ENCODE measurements at places on chromosomes 5 and 9.

- DNase-seq: no peak
These were observed 2.4 kb upstream of the VAV2 start for GRCh38 chr9:133994353-133995011.

DNA sequence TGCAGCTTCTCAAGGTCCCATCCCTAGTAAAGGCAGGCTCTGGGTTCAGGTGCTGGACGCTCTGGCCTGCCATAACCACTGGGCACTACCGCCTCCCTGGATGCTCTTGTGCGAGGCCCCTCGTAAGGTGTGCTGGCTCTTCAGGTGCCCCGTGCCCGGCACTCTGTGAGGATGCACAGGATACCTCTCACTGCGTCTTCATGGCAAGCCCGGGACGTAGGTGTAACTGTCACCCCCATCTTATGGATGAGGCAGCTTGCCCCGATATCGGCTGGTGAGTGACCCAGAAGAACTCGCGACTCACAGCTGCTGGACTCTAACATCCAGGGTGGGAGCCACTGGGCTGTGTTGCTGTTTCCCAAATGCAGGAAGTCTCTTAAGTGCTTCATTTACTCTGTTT lies 79.0 kb downstream of the GTF3C4 start:
- DNase-seq: no peak

- no peak for DNase-seq
These were observed 134.0 kb downstream of the PARP8 start for GRCh38 chr5:50800410-50800809.

DNA sequence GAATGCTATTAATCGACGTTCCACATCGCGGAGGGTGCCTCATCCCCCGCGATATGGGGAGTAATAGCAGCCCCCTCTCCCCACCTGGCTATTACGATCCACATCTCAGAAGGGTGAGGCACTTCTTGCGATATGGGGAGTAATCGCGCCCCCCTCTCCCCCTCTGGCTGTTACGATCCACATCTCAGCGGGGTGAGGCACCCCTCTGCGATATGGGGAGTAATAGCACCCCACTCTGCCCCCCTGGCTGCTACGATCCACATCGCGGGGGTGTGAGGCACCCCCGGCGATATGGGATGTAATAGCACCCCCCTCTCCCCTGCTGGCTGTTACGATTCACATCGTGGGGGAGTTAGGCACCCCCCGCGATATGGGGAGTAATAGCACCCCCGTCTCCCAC lies 128.5 kb downstream of the TMEM38B start:
- no peak for DNase-seq

DNA sequence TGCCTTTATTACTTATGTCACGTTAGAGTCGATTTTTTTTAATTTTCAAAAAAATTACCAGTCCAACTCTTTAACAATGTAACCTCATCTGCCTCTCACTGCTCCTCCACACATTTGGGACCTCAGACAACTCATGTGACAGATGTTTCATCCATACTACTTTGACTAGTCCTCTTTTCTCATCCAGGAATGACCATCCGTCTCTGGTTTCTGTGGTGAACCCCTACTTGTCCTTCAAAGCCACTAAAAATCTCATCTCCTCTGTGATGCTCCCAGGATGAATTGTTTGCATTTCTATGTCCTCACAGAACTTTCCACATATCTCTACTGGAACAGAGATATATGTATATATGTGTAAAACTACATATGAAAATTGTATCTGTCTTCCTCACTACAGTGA lies 149.8 kb upstream of the ZNF462 start:
- DNase-seq: no peak

DNA sequence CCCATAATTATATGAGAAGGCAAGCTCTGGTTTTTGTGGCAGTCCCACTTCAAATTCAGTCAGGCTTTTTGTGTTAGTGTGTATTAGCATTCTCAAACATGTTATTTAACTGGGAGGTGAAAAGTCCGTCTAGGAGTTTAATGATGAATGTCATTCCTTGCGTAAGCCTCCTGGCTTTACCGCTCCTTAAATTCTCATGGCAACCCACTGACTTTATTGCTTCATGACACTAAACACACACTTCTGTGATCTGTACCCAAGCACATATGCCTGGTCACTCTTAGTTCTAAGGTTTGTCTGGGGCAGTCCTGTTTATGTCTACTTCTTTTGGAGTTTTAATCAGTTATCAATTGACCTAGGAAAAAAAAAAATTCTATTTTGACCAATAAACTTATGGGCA lies 677.9 kb upstream of the DMAC1 start:
- DNase-seq: no peak

- no peak for DNase-seq
These were observed 138.2 kb upstream of the RORB start for GRCh38 chr9:74358959-74359358.

GRCh38 chr5:151699071-151699901 lies 12.6 kb upstream of the SPARC start:
- peak; percentile 37 for DNase-seq

- DNase-seq: no peak
These were observed 696 bp downstream of the ZFP62 start for GRCh38 chr5:180860273-180860886.

GRCh38 chr5:43514025-43514424 lies 923 bp downstream of the C5orf34 start:
- no peak for DNase-seq

DNA sequence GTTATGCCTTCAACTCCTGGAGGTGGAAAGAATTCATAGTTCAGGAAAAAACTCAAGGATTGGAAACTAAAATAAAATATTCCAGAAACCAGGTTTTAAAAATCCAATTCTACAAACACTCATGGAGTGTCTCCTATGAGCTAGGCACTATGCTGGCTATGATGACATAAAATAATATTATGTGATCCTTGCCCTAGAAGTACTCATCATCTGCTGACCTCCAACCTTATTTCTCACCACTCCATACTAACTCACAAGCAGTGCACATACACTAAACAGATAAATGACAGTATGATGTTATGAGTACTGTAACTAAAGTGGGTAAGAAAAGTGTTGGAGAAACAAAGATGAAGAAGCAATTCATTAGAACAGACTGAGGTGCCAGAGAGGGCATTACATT lies 93.2 kb upstream of the NR5A1 start:
- DNase-seq: no peak

DNA sequence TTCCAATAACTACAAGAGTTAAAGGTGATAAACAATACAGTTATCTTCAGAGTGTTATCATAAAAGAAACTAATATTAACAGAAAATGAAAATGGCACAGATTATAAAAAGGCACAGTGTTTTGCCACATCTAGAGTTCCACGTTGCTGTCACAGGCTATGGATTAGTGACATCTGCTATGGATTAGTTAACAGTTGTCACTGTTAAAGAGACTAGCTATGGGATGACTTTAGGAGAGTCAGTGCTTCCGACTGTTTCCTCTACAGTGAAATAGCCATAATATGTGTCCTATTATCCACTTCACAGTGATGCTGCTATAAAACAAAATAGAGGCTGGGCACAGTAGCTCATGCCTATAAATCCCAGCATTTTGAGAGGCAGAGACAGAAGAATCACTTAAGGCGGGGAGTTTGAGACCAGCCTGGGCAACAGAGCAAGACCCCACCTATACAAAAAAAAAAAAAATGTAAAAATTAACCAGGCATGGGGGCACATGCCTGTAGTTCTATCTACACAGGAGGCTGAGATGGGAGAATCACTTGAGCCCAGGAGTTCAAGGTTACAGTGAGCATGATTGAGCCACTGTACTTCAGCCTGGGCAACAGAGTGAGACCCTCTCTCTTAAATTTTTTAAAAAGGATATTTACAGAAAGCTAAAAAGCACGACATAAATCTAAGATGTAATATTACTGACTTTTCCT lies 19.7 kb downstream of the MAPKAP1 start:
- no peak for DNase-seq

DNA sequence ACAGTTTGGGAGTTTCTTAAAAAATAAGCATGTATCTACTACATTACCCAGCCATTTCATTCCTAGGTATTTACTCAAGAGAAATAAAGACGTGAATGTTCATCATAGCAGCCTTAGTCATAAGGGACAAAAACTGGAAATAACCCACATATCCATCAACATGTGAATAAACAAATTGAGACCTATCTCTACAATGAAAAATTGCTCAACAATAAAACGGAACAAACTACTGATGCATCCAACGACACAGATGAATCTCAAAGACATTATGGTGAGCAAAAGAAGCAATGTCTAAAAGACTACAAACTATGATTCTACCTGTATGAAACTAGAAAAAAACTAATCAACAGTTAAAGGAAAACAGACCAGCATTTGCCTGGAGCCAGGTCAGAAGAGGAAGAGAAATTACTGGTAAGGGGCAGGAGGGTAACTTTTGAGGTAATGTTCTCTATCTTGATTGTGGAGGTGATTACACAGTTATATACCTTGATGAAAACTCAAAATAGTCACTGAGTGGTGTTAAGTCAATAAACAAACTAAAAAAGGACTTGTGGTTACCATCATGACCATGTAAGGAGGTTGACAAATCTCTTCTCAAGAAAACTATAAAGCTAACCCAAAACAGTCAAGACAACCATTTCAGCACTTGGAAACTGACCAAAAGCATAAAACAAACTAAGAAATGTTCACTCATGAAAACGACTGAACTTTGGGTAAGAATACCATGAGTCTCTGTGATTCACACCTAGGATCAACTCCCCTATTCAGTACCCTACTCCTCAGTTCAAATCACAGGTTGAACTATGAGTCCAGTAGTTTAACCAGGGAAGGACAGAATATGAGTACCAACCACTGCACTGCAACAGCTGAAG lies 10.4 kb downstream of the UIMC1 start:
- no peak for DNase-seq

GRCh38 chr9:19416143-19416542 lies 7.3 kb downstream of the ACER2 start:
- DNase-seq: no peak

DNA sequence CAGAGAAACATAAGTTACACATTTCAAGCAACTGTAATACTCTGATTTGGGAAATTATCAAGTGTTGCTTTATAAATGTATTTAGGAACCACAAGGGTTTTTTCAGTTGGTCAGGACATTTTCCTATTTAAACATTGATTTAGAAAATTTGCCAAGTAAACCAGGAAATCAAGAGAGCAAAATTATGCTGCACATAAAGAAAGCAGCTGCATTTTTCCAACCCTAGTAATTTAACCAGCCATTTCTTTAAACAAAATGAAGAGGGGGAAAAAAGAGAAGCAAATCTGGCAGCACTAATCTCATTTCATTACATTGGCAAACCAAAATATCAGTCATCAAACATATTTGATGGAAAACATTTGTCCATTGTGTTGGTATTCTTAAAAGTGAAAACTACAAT lies 271.4 kb downstream of the TLE1 start:
- no peak for DNase-seq

DNA sequence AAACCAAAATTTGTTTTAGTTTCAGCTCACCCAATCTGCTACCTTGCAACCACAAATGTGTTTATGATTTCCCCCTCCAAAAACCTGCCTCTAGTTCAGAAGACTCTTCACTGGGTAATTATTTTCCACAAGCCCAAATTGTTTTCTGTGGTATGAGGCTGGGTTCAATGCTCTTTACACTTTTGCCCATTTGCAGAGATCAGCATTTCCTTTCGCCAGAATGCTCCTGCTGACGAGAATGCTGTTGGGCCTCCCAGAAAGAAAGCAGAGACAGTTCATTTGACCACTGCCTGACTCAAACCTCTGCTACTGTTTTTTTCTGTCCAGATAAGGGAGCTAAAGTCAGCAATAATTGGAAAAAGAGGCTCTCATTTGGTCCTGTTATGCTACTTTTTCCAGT lies 427.3 kb downstream of the PDE4D start:
- DNase-seq: no peak

DNA sequence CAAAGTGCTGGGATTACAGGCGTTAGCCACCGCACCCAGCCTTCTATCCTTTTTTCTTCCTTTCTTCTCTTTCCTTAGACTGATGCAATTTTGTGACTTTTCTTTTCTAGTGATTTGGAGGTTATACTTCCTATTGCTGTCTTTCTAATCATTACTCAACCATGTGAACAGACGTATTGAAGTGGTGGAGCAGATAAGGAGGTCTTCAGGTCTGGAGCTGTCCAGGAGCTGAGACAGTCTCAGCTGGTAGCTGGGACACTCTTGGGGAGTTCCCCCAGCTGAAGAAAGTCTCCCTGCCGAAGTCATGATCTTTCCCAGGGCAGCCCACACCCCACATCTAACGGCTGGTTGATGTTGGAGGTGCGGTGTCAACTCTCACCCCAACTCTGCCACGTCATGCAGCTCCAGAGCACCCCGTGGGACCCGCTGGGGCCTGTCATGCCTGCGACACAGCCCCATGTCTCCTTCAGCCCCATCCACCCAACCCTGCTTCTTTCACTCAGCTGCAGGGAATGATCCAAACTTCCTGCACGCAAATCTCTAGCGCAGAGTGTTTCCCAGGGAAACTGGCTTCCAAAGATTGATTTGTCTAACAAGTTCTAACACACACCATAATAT lies 41.1 kb downstream of the NSUN2 start:
- DNase-seq: no peak

DNA sequence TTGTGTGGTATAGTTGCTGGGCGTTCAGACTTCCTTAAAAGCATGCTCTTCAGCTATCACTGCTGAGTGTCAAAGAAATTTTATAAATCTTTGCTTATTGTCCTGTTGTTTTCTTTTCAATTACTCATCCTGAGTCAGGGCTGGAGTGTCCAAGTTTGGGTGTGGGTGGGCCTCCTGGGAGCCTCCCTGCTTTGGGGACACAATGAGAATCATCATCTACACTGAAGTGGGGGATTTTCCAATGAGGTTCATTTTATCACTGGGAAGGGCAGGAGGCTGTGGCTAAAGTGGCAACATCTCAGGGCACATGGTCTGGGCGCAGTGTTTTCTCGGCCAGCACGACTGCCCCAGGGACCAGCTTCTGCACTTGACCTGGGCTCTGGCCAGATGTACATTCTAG lies 19.5 kb downstream of the GFPT2 start:
- DNase-seq: no peak

- no peak for DNase-seq
These were observed 31.4 kb downstream of the CAMK2A start for GRCh38 chr5:150258130-150258529.

DNA sequence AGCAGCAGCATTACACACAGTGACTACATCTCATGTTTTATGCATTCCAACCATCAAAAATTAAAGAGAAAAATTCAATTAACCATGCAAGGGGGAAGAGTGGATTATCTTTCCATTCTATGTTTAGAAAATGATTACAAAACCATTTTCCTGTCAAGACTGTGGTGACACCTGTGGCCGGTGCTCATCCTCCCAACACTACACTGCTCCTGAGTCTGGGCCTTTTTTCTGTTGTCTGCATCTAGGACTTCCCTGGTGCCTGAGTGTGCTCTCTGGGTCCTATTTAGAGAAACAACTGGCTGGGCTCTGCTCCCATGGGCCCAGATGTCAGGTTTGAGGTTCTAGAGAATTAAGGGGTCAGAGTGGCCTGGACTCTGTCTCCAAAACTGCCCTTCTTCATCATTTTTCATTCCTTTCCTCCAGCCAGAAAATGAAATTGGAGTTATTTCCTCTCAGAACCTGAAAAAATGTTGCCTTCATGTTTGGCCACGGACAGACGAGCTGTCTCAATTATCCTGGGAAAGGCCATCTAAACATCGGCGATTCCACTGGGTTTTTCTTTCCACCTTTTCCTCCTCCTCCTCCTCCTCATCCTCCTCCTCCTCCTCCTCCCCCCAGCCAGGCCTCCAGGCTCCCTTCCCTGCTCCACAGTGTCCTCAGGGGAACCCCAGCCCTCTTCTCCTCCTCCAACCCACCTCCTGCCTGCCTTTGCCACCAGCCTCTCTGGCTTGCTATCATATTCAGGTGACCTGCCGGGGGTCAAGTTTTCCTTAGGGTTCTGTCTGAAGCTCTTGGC lies 11.4 kb upstream of the ARSI start:
- DNase-seq: no peak
